ENCODE measurements at places on chromosomes 2 and 18.
A peak's percentile ranks its signal among the peaks of the same experiment; 100 is the strongest.

DNA sequence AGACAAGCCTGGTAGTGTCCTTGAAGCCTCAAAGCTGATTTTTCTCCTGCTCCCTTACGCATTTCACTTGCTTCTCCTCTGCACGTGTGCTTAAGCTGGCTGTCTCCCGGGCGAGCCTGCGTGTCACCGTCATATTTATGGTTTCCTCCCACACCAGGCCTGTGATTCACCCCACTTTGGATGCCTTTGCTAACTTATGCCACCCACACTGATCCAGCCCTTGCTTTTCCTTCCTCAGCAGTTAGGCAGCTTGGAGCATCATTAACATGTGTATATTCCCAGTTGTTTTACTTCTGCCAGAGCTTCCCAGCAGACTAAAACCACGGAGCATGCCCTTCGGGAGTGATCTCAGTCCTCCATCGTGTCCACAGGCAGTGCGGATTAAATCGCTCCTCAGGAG is 2.2 kb downstream of the ST3GAL5 start:
- peak; percentile 36 for DNase-seq

DNA sequence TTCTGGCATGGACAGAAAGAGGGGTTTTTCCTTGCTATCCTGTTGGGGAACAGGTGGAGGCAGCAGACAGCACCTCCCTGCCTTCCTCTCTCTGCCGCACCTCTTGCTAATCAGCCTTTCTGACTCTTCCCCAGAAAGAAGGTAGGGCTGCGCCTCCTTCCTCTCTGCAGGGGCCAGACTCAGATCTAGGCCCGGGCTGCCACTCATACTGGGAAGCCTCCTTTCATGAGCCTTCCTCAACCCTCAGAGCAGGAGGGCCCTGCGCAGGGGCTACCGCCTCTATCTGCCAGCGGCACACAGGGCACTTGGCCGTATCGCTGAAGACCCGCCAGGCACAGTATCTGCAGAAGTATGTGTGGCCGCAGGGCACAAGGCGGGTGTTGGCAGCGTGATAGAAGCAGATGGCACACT is 7.1 kb downstream of the NEURL3 start:
- no peak for DNase-seq

GRCh38 chr2:196653843-196654242 is 14.3 kb downstream of the CCDC150 start:
- no peak for DNase-seq

- no peak for DNase-seq
Observed at GRCh38 chr2:113200736-113201490, 27.1 kb downstream of the PSD4 start.

GRCh38 chr18:50286391-50287027 is 983 bp downstream of the CXXC1 start:
- DNase-seq = peak; percentile 69

- DNase-seq = no peak
Observed at GRCh38 chr2:235849489-235849888, 318.7 kb downstream of the GBX2 start.

GRCh38 chr2:1538663-1539062 is 125.4 kb downstream of the TPO start:
- peak; percentile 81 for DNase-seq

DNA sequence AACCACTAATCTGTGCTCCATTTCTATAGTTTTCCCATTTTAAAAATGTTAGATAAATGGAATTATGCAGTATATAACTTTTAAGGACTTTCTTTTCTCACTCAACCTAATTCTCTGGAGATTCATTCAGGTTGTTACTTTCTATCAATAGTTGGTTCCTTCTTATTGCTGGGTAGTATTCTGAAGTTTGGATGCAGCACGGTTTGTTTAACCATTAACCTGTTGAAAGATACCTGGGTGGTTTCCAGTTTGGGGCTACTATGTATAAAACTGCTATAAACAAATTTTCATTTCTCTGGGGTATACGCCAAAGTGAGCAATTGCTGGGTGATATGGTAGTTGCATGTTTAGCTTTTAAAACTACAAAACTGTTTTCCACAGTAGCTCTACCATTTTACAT is 39.1 kb upstream of the MAPRE2 start:
- no peak for DNase-seq

- DNase-seq = no peak
Observed at GRCh38 chr2:236257136-236257535, 7.1 kb downstream of the ASB18 start.
